ENCODE measurements at places on chromosomes 11 and 22. TPM values are rescaled to one million over a fixed set of nuclear protein-coding genes. Genes with fewer than 3 reads are reported as not detected.

ANGPTL5 gene
- not detected for total RNA-seq

OR52A1 gene
- not detected for total RNA-seq

DNA sequence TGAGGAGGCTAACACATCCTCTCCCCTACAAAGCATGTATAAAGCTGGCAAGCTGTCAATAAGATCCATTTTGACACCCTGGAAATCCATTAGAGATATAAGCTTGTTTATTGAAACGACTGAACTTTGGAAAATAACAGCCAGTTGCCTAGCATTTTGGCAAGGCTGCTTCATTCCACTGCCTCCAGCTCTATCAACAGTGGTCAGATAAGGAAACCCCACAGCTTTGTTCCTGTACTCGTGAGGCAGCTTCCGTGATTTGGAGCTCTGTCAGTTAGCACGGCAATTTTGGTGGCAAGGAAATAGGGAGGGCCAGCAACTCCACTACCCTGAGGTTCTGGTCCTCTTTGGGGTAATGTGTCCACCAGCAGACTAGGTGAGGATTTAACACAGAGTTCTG is 2.0 kb upstream of the OR51S1 start:
- H3K27me3 ChIP-seq, result peaks cover 9% of the 10 kb centered on the region
- no peak for DNase-seq
- no peaks in the 10 kb centered on the region for H3K36me3 ChIP-seq
- H3K4me3 ChIP-seq, result no peak overlapping the region
- no peaks in the 10 kb centered on the region for H3K4me1 ChIP-seq

- peak; percentile 40 for DNase-seq
- no peaks in the 10 kb centered on the region for H3K27me3 ChIP-seq
- no peak overlapping the region for H3K4me3 ChIP-seq
- peaks cover 1% of the 10 kb centered on the region for H3K4me1 ChIP-seq
- H3K27ac ChIP-seq, result no peak overlapping the region
Measured at GRCh38 chr11:1776331-1776851, 12.7 kb upstream of the CTSD start.

- DNase-seq, result no peak
- no peaks in the 10 kb centered on the region for H3K36me3 ChIP-seq
- no peak overlapping the region for H3K27ac ChIP-seq
- no peak overlapping the region for H3K4me3 ChIP-seq
- no peaks in the 10 kb centered on the region for H3K4me1 ChIP-seq
Measured at GRCh38 chr11:8273287-8273686, 9.6 kb upstream of the LMO1 start.

GRCh38 chr22:20628081-20628939 is 120.9 kb downstream of the MED15 start:
- H3K27me3 ChIP-seq, result no peaks in the 10 kb centered on the region
- no peaks in the 10 kb centered on the region for H3K36me3 ChIP-seq
- DNase-seq, result no peak
- H3K4me1 ChIP-seq, result no peaks in the 10 kb centered on the region

GRCh38 chr22:26785932-26786331 is 128.5 kb downstream of the MIAT start:
- H3K27me3 ChIP-seq, result no peaks in the 10 kb centered on the region
- H3K27ac ChIP-seq, result no peak overlapping the region
- no peak overlapping the region for H3K4me3 ChIP-seq
- no peaks in the 10 kb centered on the region for H3K4me1 ChIP-seq
- no peak for DNase-seq
- peaks cover 11% of the 10 kb centered on the region for H3K36me3 ChIP-seq

Data from spleen (tissue), 13 donors.